Gastrocnemius medialis (tissue), 4 donors: ENCODE measurements at places on chromosomes 16 and 17.

DNA sequence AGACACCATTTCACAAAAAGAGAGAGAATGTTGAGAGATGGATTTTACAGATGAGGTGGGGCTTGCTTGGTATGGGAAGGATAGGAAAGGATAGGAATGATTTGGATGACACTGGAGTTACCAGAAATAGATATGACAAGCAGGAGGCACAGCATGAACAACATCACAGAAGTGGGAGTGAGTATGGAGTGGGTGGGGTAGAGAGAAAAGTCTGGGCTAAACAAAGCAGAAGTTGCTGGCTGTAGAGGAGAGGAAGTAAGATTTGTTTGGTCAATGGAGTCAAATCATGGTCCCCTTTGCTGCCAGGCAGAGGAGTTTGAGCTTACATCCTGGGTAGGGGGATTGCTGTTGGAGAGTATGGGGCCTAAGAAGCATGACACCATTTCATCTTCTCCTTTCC lies 101.7 kb downstream of the VAT1L start:
- H3K27ac ChIP-seq, result no peak overlapping the region
- no peaks in the 10 kb centered on the region for H3K36me3 ChIP-seq
- DNase-seq, result no peak
- H3K4me1 ChIP-seq, result no peaks in the 10 kb centered on the region

- H3K4me1 ChIP-seq, result no peaks in the 10 kb centered on the region
- no peak for DNase-seq
- H3K36me3 ChIP-seq, result no peaks in the 10 kb centered on the region
- H3K27ac ChIP-seq, result no peak overlapping the region
These were observed 7.4 kb upstream of the EFCAB13 start for GRCh38 chr17:47316311-47316710.

- no peaks in the 10 kb centered on the region for H3K27me3 ChIP-seq
- no peaks in the 10 kb centered on the region for H3K36me3 ChIP-seq
- no peak overlapping the region for H3K4me3 ChIP-seq
- no peak overlapping the region for H3K27ac ChIP-seq
- no peak for DNase-seq
These were observed 38.8 kb downstream of the HEATR6 start for GRCh38 chr17:60039847-60040442.

DNA sequence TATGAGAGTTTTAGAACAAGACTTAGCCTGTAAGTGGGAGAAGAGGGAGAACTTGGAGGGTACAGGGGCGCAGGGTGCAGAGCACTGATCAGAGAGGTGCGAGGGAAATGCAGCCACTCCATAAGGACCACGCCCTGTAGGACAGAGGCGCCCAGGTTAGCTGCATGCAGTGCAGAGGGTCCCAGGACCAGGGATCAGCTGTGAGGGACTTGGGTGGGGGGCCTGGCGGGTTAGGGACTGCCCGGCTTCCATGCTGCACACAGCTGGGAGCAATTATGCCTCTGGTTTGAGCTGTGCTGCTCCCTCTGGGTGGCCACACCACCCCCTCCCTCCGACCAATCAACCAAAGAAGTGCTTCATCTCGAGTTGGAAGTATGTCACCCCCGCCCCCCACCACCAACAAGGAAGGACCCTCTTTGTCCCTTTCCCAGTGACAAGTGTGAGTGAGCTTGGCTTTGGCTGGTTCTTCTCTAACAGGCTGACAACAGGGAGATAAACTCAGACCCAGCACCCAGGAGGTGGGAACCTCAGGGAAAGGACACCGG lies 22.2 kb upstream of the CLEC18A start:
- no peaks in the 10 kb centered on the region for H3K27me3 ChIP-seq
- no peak overlapping the region for H3K4me3 ChIP-seq
- no peak for DNase-seq
- no peaks in the 10 kb centered on the region for H3K36me3 ChIP-seq
- H3K4me1 ChIP-seq, result peaks cover 4% of the 10 kb centered on the region

DNA sequence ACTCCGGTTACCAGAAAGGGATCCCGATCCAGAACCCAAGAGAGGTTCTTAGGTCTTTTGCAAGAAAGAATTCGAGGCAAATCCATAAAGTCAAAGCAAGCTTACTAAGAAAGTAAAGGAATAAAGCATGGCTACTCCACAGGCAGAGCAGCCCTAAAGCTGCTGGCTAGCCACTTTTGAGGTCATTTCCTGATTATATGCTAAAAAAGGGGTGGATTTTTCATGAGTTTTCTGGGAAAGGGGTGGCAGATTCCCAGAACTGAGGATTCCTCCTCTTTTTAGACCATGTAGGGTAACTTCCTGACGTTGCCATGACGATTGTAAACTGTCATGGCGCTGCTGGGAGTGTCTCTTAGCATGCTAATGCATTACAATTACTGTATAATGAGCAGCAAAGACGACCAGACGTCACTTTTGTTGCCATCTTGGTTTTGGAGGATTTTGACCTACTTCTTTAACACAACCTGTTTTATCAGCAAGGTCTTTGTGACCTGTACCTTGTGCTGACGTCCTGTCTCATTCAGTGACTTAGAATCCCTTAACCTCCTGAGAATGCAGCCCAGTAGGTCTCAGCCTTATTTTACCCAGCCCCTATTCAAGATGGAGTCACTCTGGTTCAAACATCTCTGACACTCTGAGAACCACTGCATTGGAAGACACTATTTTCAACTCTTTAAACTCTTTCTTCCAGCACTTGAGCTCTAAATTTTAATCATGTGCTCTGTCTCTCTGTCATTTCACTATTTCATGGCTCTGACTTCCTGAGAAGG lies 203.6 kb upstream of the CACNG3 start:
- no peak for DNase-seq
- no peaks in the 10 kb centered on the region for H3K36me3 ChIP-seq
- H3K27me3 ChIP-seq, result peaks cover 7% of the 10 kb centered on the region
- H3K27ac ChIP-seq, result no peak overlapping the region
- H3K4me3 ChIP-seq, result no peak overlapping the region

DNA sequence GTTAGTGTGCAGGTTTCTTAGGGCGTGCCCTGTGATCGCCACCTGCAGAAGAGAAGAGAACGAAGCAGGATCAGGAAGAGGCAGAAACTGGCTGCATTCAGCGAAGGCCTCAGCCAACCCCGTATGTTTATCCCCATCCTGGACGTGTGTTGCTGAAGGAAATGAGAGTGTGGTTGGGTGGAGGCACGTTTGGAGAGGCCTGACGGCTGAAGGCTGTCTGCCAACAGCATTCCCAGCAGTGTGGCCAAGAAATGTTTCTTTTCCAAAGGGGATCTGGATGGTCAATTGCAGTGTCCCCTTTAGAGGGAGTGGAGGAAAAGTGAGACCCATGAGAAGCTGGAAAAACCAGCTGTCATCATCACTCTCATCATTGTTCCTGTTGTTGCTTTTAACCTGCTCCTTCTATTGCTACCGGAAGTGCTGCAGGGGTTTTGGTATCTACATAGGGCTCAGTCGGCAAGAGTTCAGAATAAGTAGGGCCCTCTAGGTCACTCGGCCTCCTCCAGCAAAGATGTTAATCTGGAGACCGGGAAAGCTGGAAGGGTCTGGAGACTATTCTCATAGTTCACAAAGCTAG lies 46.5 kb upstream of the SLC47A1 start:
- H3K4me3 ChIP-seq, result no peak overlapping the region
- no peaks in the 10 kb centered on the region for H3K36me3 ChIP-seq
- no peak overlapping the region for H3K27ac ChIP-seq
- no peaks in the 10 kb centered on the region for H3K27me3 ChIP-seq
- DNase-seq, result no peak
